ENCODE measurements at places on chromosomes 1 and 21.

DNA sequence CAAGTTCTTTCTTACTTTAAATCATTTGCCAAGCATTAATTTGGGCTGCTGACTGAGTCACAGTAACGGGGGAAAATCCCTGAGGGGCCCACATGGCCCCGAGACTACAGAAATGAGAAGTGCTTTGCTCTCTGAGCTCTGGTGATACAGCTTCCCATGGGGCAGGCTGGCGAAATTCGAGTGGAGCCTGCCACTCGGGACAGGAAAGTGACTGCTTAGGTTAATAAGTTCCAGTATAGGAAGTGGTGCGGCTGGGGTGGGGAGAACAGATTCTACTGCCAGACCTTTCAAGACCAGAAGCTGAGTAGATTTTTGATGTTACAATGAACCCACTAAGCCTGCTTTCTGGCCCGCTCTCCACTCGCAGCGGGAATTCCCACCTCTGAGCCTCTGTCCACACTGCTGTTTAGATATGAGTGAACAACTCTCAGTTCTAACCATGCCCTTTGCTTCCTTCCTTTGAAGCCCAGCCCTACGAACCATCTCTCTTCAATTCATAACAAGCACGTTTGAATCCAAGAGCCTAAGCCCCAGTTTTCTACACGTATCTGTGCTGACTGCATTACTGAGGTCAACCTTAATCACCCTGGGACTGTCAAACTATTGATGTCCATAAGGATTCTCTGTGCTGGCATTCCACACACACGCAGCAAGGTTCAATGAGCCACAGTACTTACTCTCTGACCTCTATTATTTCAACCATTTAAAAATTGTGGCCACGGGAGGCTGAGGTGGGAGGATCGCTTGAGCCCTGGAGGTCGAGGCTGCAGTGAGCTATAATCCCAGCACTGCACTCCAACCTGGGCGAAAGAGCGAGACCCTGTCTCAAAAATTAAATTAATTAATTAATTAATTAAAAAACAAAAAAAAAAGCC, 9.6 kb downstream of the ZBTB17 start:
- peak; percentile 57 for DNase-seq

GRCh38 chr21:16797966-16798365, 714.9 kb upstream of the CXADR start:
- no peak for DNase-seq

GRCh38 chr1:30188999-30189398, 534.4 kb downstream of the MATN1 start:
- no peak for DNase-seq

DNA sequence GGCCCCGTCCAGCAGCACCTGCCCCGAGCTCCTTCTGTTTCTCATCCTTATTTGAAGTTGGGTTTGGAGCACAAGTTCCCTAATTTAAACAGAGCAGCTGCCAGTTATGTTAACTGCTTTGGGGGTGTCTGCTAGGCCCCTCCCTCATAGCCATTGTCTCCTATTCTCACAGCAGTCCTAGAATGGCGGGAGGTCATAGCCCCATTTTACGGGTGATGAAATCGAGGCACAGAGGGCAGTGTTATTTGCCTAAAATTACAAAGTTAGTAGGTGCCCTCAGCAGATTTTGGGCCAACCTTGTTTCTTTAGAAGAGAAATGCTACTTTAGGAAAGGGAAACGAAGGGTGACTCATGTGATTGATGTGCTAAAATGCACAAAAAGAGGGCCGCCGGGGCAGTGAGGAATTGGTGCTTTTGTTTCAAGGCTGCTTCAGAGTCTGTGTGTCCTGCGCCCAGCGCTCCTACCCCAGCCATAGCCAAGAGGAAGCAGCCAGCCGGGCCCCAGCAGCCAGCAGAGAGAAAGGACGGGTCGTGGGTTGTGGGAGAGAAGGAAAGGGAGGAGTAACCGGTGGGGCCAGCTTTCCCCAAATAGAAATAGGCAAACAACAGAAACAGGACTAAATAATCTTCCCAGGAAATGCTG, 13.0 kb downstream of the VANGL1 start:
- no peak for DNase-seq

DNA sequence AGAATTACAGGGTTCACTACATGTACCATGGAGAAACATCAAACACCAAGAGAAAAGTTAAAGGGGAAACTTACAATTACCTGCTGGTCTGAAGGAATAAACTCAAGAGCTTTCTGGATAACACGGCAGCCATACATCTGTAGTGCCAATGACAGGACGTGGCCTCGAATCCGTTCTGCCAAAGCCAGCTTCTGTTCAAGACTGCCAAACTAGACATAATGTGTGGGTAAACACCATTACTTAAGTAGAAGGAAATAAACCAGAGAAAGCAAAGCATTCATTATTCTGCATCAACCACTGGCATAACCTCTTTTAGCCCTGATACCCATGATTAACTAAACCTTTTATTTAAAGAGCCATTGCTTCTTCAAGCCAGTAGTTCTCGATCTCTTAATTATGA, 41.5 kb upstream of the SDC3 start:
- DNase-seq, result no peak

DNA sequence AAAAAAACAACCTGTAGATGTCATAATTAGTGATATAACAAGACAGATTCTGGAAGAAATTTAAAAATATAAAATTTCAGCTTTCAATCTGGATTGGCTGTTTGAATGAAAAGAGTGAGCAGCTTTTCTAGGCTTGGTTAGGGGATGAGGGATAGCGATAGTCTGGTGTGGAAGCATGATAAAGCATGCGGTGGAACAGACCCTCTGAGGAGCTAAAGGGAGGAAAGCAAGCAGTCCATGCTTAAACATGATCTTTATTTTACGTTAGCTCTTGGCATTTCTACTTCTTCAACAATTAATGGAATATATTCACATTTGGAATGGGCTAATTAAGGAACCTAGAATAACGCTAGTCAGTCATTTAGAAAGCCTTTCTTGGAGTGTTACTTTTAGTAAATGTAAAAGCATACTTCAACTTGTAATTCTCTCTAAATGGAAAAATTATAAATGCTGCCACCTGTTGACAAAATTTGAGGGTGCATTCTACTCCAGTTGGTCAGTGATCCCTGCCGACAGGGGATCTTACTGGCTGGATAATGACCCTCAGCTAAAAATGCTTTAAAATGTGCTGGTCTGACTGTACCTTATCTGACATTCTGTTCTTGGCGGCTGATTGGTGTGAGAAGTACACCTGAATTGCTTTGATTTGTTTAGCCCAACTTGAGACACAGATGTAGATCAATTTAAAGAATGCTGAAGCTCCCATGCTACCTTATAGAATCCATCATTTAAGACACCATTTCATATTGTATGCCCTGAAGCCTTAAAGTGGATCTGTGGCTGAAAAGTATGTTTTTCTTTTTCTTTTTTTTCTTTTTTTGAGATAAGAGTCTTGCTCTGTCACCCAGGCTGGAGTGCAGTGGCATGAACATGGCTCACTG, 61.2 kb downstream of the AK4 start:
- no peak for DNase-seq

GRCh38 chr21:16578912-16579311, 849.1 kb downstream of the USP25 start:
- DNase-seq, result no peak

DNA sequence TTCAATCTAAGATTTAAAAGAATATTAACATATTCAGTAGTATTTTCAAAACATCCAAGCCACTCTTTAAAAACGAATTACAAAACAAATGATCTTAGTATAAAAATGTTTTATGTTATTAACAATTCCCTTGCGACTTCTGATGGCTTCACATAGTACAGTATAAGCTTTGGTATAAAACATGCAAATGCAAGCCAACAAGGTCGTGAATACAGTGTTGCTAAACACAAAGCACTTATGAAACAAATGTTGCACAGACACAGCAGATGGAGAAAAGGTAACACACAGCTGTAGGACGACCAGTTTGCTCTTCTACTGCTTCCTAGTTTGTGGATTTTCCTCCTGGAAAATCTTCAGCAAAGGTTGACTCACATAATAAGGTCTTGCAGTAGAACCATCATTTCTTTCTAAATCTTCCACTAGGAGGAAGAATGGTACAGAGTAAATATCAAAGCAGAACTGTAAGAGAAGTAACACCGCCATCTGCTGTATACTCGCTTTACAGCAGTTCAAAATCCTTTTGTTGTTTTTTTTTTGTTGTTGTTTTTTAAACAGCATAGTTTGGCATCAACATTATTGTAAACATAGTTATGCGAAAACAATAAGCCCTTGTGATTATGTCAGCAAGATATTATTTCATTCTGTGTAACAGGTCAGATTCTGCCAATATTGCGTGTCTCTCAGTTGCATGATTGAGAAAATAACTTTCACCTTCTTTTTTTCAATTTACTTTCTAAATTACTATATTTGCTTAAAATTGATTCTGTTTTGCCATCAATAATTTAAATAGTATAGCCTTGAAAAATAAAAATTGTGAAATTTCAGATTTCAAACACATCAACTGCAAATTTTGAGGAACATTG, 69.5 kb downstream of the LHX8 start:
- DNase-seq, result no peak

GRCh38 chr1:211174375-211174774, 40.4 kb upstream of the KCNH1 start:
- no peak for DNase-seq

Data from stimulated activated CD8-positive, alpha-beta memory T cell treated with anti-CD3 and anti-CD28 coated beads, Interleukin-7, amount 100 ng/mL, for 24 hours (primary cell).